ENCODE measurements at places on chromosomes 5 and 9.

DNA sequence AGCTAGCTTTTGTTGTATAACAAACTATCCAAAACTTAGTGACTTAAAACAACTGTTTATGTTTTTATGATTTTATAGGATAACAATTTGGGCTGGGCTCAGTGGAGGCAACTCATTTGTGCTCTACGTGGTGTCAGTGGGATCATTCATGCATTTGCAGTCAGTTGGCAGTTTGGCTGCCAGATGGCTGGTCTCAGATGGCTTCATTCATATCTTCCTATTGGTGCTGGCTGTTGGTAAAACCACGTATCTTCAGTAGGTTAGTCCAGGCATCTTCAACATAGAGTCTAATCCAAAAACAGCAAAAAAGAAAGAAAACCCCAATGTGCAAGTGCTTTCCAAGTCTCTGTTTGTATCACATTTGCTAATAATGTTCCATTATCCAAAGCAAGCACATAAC lies 51.7 kb upstream of the RIC1 start:
- DNase-seq = no peak

- DNase-seq = no peak
Observed at GRCh38 chr5:59186623-59187022, 603.7 kb downstream of the RAB3C start.

DNA sequence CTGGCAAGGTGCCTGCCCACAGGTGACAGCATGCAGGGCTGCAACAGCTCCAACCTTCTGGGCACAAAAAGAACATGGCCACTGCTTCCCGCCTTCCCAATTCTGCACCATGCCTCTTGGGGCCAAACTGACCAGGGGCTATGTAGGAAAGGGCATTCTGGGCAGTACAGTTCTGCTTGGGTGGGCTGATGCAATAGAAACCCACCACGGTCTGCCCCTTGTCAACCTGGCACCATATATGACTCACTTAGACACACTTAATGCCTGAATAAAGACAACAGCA lies 40.2 kb upstream of the FCN1 start:
- DNase-seq = no peak

GRCh38 chr5:6402939-6403338 lies 24.6 kb upstream of the MED10 start:
- DNase-seq = no peak

DNA sequence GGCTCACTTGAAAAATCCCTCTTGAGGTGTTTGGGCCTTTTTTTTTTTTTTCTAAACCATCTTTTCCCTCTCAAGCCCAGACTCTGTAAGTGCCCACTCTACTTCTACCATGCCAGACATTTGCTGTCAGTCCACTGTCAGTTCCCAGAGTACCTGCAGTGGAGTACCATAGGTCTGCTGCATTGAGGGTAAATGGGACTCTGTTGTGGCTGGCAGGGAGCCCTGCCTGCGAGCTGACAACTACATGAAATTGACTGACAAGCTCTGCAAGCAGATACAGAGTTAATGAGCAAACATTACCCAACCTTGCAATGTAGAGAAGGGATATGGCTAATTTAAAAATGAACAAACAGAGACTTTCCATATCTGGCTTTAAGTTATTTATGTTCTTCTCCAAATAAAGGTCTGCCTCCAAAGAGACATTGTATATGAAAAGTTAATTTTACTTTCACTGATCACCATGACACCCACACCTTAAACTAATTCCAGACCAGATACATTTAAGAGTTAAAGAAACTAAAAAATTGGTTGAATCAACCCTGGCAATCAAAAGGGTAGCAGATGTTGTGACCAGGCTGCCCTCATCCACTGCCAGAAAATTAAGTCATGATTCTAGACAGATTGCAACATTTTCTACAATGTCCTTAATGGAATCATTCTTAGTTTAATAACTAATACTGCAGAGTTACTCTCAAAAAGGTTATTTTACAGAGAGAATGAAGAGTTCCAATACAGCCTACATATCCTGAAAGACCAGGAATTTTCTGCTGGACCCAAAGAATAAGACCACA lies 100.4 kb upstream of the PAM start:
- DNase-seq = no peak

- DNase-seq = no peak
Observed at GRCh38 chr5:51651476-51651875, 268.2 kb downstream of the ISL1 start.

DNA sequence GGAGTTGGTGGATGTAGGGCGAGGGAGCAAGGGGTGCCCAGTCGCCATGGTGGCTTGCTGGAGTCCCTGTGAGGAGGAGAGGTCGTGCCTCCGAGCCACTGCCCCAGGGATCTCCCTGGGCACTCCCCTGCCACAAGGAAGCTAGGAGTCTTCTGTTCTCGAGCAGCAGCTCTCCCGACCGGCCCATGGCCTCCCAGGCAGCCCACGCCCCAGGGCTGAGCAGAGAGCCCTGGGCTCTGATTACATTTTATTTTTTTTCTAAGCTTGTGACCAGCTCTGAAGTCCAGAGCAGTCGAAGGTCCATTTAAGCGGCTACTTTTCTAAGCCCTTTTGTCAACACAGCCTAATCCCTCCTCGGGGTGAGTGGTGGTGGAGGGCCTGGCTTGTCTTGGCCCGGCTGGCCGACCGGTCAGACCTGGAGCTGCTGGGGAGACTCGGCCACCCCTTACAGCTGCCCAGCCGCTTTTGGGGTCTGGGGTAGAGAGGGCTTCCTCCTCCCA lies 2.1 kb downstream of the RXRA start:
- no peak for DNase-seq

DNA sequence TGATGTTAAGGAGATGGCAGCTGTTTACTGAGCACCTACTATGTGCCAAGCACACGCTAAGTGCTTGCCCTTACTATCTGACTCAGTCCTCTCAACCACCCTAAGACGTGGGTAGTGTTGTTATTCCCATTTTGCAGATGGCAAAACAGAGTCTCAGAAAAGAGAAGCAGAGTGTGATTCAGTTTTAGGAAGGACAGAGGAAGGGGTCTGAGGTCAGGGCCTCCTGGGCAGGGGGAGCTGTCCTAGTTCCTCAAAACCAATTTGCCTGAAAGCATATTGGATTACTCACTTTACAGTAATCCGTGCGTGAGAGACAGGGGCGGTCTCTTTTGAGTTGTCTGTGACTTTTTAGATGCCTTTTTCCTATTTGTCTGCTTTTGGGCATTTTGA lies 23.2 kb downstream of the DNM1 start:
- no peak for DNase-seq

GRCh38 chr5:166401391-166401790 lies 1890.1 kb upstream of the WWC1 start:
- no peak for DNase-seq

GRCh38 chr9:35660966-35661415 lies 2.9 kb downstream of the CCDC107 start:
- DNase-seq = no peak

GRCh38 chr5:14410394-14411201 lies 171.0 kb upstream of the OTULINL start:
- no peak for DNase-seq

- DNase-seq = no peak
Observed at GRCh38 chr5:36478646-36479317, 127.6 kb upstream of the SLC1A3 start.

- DNase-seq = no peak
Observed at GRCh38 chr5:179148703-179149170, 88.6 kb downstream of the ZNF354C start.

DNA sequence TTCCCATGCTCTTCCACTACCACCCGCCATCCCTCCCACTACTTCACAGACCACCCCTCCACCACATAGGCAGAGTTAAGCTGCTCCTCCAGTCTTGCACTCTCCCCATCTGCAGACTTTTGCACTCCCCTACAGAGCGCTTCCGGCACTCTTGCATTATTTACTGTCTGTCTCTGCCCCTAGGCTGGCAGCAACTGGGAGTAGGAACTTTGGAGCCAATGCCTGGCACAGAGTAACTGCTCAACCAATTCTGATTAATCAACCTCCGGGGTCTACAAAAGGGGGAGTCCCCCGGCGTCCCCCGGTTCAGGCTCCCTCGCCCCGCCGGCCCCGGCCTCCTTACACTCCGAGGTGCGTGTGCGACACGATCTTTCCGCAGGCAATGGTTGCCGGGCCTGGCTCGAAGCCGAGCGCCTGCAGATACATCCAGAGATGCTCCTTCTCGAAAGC lies 498 bp downstream of the HAUS6 start:
- DNase-seq = peak; percentile 2

DNA sequence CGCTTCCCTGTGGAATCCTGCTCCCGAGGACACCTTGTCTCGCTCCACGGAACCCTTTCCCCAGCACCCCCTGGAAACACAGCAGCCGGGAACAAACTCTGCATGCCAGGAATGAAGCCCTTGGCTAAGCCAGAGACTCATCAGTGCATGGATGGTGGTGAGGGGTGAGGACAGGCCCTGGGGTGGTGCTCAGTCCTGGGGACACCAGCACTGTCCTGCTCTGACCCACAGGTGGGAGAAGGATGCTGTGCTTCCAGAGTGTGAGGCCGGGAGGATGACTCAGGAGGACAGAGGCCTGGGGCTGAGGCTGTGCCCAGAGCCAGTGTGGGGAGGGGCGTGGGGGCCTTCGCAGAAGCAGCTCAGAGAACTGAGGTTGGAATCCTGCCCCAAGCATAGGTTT lies 11.2 kb upstream of the EGR1 start:
- DNase-seq = no peak

DNA sequence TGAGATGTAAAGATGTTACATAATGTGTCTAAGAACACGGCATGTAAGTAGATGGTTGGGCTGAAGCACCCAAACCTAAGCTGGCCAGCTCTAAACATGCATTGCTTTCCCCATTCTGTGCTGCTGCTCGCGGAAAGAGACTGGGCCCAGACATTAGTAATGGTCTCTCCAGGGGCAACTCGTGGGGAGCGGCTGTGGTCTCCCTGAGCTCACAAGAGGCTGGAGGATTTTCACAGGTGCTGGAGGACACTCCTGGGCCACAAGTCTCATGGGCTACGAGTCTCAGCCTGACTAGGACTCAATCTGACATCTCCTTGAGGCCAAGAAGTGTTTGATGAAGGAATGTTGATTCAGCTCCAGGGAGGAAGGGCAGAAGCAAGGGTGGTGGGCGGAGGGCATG lies 92.7 kb upstream of the PTCH1 start:
- no peak for DNase-seq

GRCh38 chr9:120677965-120678364 lies 36.3 kb downstream of the MEGF9 start:
- no peak for DNase-seq

DNA sequence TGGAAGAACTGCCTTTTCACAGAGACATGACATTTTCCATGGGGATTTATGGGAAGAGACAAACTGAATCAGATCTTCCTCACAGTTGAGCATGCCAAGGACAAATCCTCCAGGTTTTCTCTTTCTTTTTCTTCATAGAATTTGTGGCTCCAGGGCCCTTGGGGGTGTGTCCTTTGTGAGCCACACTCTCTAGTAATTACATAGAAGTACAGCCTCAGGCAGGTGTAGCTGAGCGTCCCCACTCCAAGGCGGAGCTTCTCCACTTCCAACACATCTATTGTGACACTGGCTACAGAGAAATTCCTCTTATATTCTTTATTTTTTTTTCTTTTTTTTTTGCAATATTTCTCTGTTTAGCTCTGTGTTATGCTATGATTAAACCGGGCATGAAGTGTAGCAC lies 420.5 kb upstream of the CD180 start:
- DNase-seq = no peak

- DNase-seq = no peak
Observed at GRCh38 chr9:113425072-113425471, 14.5 kb downstream of the C9orf43 start.

- DNase-seq = no peak
Observed at GRCh38 chr5:91315701-91316100, 67.4 kb downstream of the ARRDC3 start.

- DNase-seq = no peak
Observed at GRCh38 chr9:14133394-14133793, 180.5 kb downstream of the NFIB start.

DNA sequence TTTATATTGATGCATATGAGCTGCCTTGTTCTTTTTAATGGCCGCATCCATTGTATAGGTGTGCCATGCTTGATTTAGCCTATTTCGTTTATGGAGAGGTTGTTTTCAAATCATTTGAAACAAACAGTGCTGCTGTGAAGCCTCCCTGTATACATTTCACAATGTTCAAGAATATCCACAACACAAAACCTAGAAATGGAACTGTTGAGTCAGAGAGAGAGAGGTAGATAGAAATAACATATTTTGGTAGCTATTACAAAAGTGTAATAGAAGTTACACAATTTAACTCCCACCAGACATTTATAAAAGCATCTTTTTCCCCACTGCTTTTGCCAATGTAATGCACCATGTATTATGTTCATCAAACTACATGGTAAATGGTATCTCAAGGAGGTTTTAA lies 82.0 kb downstream of the FRMD3 start:
- DNase-seq = no peak
